Kasumi-1 (cell line): ENCODE measurements at places on chromosomes 2 and 18.
A peak's percentile ranks its signal among the peaks of the same experiment; 100 is the strongest.

- DNase-seq, result no peak
These were observed 33.9 kb downstream of the STAT1 start for GRCh38 chr2:190979906-190980629.

GRCh38 chr2:237694415-237695194 is 67.2 kb downstream of the LRRFIP1 start:
- peak; percentile 31 for DNase-seq

DNA sequence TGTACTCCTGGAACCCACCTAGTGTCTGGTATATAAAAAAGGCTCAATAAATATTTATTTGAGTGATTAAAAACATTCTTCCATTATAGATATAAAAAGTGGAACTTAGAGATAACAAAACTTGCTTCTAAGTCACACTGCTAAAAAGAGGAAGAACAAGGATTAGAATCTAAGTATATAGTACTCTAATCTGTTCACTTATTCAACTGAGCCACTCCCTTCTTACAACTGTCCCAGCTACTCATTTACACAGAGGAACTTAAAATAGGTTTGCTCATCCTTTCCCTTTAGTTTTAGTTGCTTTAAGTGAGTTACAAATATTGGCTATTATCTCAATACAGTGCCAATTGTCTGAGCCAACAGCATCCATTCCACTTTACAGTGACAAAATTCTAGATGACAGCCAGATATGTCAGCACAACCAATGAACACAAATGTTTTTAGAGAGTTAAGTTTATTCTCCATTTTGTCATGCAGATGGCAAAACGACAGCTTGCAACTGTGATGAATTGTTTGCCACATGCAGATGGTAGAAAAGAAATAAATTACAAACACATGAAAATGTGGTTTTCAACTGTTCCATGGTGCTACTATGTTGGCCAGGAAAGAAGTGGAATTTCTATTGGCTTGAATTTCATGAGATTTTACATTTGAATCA is 280.7 kb upstream of the ZC3H15 start:
- DNase-seq, result peak; percentile 85

DNA sequence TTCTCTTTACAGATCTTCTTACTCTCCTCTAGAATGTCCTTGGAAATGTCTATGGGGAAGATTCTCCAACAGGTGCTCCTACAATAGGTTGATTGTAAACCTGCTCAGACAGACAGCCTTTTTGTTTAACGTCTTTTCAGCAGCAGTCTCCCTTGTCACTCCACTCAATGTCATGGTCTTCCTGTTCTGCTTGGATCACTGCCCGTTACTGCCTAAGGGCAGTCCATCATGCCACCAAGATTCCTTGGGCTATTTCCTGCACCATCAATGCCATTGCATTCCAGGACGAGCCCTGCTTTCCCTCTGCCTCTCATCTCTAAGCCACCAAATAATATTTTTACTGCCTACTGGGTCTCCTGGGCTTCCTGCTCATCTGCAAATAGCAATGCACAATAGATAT is 97.4 kb upstream of the GALNT5 start:
- no peak for DNase-seq

- DNase-seq, result no peak
These were observed 80.0 kb downstream of the SESTD1 start for GRCh38 chr2:179184610-179185009.
